ENCODE measurements at places on chromosomes 6 and 20. TPM values are rescaled to one million over a fixed set of nuclear protein-coding genes. Genes with fewer than 3 reads are reported as not detected.

HLA-DOB gene
- total RNA-seq = 4.0 TPM

DNA sequence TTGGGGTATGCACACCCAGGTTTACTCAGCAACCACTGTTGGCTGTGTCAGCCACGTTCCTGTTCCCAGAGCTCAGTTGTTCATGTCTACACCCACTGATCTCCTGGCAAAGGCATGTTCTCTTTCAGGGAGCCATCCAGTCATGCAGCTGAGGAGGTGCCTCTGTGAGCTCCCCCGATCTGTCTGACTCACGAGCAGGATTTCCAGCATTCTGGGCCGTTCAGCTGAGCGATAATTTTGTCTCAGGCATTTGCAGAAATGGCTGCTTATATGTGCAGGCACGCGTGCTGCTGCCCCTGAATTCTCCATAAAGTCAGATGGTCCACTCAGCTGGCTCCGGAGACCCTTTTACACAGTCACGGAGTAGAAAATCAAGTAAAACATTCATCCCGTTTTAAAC, 78.4 kb upstream of the IYD start:
- DNase-seq = no peak

DNA sequence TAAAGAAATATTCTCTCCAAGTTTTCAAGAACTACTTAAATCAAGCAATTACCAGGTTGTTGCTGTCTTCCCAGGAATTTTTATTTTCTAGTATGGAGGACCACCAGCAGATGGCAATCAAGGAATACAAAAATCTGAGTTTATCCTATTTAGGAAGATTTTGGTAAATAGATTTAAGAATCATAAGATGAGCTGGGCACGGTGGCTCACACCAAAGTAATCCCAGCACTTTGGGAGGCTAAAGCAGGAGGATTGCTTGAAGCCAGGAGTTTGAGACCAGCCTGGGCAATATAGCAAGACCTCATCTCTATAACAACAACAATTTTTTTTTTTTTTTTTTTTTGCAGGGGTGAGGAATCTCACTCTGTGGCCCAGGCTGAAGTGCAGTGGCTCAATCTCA, 19.3 kb upstream of the SEC63 start:
- DNase-seq = no peak

OXT gene
- total RNA-seq = not detected

GRCh38 chr6:142482249-142482648, 180.4 kb downstream of the ADGRG6 start:
- DNase-seq = no peak

DNA sequence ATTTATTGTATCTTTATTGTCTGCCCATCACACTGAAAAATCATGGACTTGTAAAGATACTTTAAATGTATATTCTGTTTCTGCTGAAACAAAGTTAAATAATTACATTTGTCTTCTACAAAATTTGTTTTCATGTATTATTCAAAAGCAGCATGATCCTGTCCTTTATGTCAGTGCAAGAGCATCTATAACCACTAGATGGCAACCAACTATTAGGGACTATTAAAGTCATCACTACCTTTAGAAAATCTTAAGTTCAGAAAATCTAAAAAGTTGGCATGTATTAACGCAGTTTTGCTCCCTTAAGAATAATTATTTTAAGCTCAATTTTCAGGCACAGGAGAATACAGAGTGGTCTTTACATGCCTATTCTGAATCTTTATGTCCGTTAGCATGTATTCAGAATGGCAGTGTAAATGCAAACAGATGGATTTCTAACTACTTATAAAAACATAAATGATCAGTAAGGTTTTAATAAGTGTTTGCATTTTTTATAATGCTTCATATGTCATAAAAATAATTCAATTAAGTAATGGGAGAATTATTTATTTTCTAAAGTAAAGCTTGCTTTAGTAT, 17.8 kb downstream of the TMEM30A start:
- DNase-seq = no peak

DNA sequence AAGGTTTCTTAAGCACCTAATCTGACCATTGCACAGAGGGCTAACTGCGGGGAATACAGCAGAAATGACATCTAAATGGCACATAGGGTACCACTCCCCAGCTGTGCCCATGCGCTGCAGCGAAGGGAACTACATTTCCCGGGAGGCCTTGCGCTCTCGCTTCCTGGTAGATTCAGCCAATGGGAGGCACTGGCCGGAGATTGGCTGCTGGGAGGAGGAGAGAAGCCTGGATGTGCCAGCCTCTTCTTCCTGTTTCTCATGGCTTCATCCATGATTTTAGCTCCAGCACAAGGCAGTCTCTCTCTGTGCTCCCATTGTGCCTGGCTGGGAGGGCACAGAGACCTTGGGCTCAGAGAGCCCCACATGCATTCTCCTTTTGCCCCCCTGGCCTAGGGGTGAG, 101.7 kb upstream of the FOXA2 start:
- DNase-seq = no peak

NCOA6 gene
- 20.4 TPM for total RNA-seq

DACT2 gene
- total RNA-seq = not detected

USP49 gene
- 16.7 TPM for total RNA-seq

C6orf89 gene
- total RNA-seq = 31.9 TPM

- DNase-seq = no peak
Observed at GRCh38 chr6:17086469-17086868, 15.4 kb upstream of the STMND1 start.

LAMA4 gene
- total RNA-seq = not detected

ASCC3 gene
- 53.4 TPM for total RNA-seq

- DNase-seq = no peak
Observed at GRCh38 chr6:83097204-83097603, 29.7 kb downstream of the DOP1A start.

DNA sequence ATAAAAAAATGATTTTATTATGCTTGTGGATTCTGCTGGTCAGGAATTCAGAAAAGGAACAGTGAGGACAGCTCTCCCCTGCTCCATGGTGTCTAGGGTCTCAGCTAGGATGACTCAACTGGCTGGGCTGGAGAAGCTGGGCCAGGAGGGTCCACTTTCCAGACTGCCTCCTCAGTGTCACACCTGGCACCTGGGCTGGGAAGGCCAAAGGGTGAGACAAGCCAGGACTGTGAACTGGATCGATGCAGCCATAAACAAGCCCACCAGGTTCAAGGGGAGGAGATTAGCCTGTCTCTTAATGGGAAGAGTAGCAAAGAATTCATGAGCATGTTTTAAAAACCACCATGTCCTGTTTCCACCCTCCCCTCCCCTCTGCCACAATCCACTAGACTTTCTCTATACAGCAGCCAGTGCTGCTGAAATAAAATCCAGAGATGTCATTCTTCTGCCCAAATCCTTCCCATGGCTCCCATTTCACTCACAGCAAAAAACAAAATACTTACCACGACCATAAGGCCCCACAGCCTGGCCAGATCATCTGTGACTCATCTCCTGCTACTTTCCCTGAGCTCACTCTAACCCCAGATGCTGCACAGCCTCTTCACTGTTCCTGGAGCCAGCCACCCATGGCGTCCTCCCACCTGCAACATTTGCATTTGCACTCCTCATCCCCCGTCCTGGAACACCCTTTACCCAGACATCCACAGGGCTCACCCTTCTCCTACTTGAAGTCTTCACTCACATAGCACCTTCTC, 13.8 kb downstream of the SPTLC3 start:
- DNase-seq = no peak

HLA-DOA gene
- 1.8 TPM for total RNA-seq

DNA sequence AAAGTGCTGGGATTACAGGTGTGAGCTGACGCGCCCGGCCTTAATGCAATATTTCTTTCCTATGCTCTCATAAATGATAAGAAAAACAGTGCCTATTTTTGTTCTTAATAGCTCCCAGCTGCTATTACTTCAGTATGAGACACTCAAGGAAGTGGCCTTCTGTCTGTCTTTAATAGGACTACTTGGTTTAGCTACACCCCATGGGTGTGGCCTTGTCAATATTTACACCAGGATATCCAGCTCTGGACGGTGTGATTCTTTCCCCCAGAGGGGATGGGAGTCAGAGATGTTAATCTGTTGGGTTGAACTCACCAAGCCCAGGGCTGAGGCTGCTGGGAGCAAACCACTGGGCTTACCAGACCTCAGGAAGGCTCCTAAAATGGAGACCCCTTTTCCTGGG, 134.2 kb downstream of the CEP57L1 start:
- DNase-seq = no peak

MAN1A1 gene
- 18.6 TPM for total RNA-seq

DNA sequence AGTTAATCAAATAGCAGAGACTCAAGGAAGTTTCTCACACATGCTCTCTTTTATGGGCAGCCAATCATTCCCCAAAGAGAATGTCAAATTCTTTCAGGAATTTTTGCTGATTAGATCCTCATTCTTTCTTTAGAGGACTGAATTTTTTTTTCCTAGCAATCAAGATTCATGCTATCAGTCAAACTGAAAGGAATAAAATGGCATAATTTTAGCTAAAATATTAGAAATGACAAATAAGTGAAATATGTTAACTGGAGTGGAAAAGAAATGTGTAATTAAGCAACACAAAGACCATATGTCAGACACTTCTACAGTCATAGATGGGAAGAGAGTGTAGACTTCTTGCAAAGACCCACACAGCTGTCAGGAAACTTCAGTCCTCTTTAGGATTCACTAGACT, 242.3 kb upstream of the RNF217 start:
- no peak for DNase-seq

DNA sequence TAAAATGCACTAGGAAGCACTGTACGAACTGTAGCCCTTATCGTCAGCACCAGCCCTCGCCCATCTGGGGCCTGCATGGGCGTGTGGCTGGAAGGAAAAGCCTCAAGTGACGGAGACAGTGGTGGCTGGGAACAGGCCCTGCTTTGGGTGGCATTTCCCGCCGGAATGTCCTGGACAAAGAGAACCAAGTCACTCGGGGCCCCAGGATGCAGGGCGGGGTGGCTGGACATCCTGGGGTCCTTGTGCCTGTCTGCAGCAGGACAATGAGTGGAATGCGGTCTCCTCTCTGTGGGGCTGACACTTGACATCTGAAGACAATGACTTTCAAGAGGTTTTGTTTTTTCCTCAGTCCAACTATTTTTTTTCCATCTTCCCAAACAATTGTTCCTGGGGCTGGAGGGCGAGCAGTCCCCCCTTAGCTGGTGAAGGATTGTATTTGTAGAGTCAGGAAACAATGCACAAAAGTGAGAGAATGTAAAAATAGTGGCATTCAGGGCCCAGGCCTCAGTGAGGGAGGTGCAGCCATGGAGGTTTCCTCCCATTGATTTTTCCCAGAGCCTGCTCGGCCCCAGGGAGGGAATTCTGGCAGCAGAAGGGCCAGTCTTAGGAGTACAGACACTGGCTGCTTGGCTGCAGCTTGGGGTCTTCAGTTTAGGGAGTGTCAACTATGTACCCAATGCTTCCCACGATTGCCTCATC, 64.4 kb downstream of the PREX1 start:
- no peak for DNase-seq

GRCh38 chr6:128516514-128516898, 3.9 kb downstream of the PTPRK start:
- DNase-seq = no peak

- no peak for DNase-seq
Observed at GRCh38 chr20:38339997-38340396, 6.3 kb upstream of the LBP start.

TTK gene
- total RNA-seq = 32.6 TPM

- DNase-seq = no peak
Observed at GRCh38 chr20:57600320-57601210, 19.7 kb downstream of the ZBP1 start.

GRCh38 chr6:79808921-79809320, 138.4 kb downstream of the ELOVL4 start:
- no peak for DNase-seq

ZNF335 gene
- total RNA-seq = 31.0 TPM

DNA sequence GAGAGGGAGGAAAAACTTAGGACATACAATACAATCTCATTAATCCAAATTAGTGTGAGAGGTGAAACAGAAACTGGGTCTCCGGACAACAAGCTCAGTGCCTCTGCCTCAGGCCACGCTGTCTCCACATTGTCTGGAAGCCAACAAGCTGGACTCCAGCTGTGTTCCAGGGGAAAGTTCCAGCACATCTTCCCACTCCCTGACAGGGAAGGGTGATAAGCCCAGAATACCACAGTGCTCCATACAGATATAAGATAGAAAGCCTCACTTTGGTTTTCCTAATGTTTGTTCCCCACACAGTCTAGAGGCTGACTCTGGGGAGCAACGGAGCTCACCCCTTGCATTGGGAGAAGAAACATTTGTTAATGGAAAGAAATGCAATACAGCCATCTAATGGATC, 117.1 kb upstream of the SPTLC3 start:
- DNase-seq = no peak

DNA sequence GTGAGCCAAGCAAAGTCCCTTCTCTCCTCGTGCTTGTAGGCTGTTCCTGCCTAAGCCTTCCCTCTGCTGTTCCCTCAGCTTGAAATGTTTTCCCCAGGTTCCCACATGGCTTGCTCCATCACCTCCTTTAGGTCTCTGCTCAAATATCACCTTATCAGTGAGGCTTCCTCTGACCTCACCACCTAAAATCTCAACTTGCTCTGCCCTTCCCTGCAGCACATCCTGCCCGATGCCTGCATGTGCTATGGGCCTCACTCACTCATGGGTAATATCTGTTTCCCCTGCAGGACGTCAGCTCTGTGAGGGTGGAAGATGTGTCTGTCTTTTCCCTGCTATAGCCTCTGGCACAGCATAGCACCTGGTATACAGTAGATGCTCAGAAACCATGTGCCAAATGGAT, 29.9 kb upstream of the FKBP1A start:
- no peak for DNase-seq

DNA sequence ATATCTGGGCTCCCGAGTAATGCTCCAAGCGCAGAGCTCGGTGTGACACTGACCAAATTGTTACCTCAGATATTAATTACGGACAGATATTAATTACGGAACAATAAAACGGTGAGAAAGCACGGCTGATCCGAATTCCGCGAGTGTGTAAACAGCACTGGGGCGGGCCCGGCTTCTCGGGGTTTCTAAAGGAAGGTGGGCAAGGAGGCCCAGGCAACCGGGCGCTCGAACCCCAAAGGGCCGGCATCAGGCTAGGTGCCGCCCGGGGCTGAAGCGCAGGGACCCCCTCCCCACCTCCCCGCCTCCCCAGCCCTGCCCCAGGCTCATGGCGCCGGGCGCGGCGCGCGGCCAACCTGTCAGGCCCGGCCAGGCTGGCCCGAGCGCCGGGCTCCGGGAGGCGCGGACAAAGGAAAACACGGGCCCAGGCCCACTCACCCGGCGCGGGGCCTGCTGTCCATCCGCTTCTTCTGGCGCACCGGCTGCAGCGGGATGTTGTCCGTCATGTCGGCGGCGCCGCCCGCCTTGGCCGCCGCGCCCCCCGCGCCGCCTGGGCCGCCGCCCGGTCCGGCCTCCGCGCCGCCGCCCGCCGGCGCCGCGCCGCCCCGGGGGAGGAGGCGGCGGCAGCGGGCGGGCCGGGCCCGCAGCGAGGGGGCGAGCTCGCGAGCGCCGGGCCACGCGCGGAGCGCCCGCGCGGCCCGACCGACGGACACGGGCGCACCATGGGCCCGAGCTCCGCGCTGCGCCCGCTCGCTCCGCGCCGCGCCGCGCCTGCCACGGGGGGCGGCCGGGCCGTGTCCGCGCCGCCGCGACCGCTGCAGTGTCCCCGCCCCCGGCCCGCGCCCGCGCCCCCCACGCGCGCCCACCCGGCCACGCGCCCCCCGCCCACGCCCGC, at the start of gene ATP9A:
Gene ATP9A, minus strand, starts transcription at position 524 of the 892 bp plus-strand sequence. Its CDS starts 21 bp downstream, at position 503.
- DNase-seq = no peak

ATP6V1G2 gene
- 7.4 TPM for total RNA-seq
